ENCODE measurements at places on chromosomes 12 and 14.

GRCh38 chr14:70333289-70333688 is 26.2 kb downstream of the COX16 start:
- no peak for DNase-seq

DNA sequence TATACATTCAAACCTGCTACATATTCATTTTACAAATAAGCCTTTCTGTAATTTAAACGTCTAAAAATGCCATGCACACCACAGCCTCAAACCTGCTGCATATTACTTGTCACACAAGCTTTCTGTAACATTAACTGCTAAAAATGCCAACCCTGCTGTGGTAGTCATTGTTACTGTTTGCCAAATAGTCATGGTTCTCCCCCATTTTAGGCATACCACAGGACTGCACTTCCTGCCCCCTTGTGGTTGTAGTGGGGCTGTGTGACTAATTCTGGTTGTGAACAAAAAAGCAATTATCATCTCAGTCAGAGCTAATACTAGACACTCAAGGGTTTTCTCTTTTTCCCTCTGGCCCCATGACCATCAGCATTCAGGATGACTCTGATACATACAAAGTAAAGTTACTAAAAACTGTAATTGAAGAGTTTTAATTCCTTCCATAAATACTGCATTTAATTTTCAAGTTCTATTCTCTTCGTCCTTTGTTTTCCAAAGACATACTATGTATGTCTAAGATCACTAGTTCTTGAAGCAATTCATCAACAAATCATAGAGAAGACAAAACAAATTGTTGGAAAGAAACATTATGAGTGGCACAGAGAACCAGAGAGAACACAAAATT is 5.7 kb upstream of the SLC35F4 start:
- peak; percentile 86 for DNase-seq

- no peak for DNase-seq
Measured at GRCh38 chr14:105508601-105509000, 17.6 kb downstream of the TEDC1 start.

GRCh38 chr12:5438671-5439200 is 6.8 kb downstream of the NTF3 start:
- peak; percentile 66 for DNase-seq

DNA sequence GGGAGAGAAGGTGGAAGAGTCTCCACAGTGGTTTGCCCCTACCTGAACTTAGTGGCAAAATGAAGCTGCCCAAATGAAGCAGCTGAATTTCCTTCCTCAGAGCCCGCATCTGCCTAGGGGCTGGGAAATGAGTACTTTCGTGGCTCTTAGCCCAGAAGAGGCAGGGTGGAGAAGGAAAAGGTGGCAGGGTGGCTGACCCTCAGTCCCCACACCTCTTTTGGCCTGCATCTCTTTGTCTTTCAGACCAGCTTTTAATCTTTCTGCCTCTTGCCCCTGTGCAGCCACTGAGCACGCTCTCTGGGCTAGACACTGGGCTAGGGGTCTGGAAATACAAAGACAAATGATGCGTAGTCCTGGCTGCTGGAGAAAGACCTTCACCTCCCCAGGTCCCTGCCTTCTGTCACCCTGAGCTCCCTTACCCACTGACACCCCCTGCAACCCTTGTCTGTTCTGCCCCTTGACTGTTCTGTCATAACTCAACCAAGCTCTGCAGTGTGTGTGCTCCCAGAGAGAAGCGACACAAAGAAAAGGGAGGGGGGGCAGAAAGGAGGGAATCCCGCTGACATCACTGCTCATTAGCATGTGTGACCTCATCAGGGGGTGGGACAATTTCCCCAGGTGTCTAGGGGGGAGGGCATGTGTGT is 371 bp upstream of the REM2 start:
- DNase-seq: peak; percentile 66

DNA sequence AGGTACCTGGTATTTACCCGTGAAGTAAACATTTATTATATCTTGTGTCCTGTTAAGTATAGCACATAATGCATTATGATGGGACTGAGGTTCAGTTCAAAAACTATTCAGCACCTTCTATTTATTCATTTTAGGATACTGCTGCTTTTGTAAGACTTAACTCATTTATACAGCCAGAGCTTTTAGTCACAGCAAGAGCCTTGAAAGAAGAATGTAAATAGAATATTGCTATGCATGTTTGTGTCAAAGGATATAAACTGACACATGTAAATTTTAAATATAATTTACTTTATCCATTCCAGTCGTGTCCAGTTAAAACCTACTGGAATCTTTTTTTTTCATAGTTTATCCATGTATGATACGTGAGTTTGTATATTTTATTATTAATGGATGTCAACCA is 168.8 kb downstream of the FUT8 start:
- DNase-seq: no peak

GRCh38 chr12:27396216-27396815 is 50.2 kb upstream of the SMCO2 start:
- DNase-seq: no peak

DNA sequence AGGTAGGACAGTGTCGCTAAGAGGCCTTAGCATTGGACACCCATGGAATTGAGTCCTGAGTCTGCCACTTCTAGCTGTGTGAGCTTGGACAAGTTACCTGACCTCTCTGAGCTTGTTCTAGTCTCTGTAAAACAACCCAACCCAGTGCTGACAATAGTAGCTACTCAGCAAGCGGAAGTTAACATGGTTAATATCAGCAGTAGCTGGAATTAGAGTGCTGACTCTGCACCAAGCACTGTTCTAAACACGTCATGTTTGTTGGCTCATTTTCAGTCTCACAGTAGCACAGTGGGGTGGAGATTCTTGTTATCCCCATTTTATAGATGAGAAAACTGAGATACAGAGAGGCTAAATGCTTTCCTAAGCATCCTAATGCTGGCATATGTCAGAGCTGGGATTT is 47.5 kb upstream of the RIN3 start:
- no peak for DNase-seq

DNA sequence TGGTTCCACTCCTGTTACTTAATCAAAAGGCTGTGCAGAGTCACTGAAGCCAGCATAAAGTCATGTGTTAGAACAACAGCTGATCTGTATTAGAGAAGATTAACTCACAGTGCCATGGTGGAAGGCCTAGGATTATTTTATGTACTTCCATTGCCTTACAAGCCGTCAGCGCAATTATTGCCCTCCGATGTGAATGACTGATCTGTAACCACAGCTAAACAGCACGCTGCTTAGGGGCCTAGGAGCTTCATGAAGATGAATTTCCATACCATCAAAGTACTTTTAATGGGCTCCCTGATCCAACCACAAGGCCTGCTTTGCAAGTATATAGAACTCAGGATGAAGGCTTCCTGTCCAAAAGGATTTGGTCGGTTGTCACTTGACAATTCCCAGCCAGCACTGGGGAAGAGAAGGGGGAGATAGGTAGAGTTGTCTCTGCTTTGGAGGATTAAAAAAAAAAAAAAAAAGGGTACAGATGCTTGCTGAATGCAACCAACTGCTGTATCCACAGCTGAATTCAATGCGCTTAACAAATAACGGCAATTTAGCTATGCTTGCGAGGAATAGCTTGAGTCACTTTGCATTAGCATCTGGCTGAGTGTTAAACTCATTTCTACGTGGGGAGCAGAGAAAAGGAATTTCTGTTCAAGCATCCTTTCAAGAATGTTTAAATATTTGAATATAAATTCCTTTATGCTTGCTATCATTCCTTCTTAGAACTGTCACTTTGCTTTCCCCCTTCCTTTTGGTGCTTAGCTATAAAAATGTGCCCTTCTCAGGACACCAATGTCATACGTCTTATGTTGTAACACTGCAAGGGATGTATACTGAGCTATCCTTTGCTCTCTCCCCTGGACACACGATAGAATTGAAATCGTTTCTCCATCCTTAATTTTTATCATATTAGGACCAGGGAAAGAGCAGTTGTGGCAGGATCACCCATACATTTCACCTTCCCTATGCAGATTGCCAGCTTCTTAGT is 387.8 kb downstream of the SOX5 start:
- DNase-seq: no peak

DNA sequence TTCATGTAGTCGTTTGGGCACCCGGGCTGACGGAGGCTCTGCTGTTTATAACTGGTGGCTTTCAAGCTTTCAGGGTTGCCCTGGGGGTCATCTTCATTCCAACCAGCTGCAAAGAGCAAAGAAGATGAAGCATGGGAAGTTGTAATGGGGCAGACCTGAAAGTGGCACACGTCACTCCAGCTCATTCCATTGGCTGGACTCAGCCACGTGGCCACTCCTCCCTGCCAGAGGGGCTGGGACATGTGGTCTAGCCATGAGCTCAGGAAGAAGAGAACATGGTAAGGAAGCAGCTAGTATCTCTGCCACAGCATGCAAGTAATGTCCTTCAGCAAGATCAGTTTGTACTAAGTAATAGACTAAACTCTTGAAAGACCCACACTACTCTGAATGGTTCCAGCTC is 51.7 kb upstream of the FERMT2 start:
- DNase-seq: no peak

- no peak for DNase-seq
Measured at GRCh38 chr14:92687681-92688433, 60.6 kb downstream of the LGMN start.

- no peak for DNase-seq
Measured at GRCh38 chr12:130706885-130707570, 9.1 kb downstream of the RIMBP2 start.

DNA sequence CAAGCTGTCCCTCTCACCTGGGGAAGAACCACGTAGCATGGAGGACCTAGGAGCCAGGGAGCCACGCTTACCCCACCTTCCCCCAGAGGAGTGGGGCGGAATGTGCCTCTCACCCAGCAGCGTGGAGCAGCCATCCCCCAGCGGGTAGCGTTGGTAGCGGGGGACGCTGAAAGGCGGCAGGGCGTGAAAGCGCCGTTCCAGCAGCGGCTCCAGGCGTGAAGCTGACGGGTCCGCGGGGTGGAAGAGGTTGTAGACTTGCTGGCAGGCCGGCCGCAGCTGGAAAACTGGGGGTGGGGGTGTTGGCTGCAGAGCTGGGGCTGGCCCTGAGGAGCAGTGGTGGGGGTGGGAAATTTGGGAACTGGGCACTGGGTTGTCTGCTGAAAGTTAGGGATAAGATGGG is 11.9 kb downstream of the ARL6IP4 start:
- DNase-seq: no peak

- DNase-seq: peak; percentile 64
Measured at GRCh38 chr14:103122947-103123633, at the start of gene TNFAIP2. Gene TNFAIP2 (plus strand): TSS chr14:103123461. CDS start chr14:103126458, 2,997 bp downstream.

- DNase-seq: peak; percentile 91
Measured at GRCh38 chr14:97180304-97181200, 383.4 kb downstream of the VRK1 start.

GRCh38 chr12:94571556-94571955 is 78.8 kb downstream of the TMCC3 start:
- peak; percentile 33 for DNase-seq

DNA sequence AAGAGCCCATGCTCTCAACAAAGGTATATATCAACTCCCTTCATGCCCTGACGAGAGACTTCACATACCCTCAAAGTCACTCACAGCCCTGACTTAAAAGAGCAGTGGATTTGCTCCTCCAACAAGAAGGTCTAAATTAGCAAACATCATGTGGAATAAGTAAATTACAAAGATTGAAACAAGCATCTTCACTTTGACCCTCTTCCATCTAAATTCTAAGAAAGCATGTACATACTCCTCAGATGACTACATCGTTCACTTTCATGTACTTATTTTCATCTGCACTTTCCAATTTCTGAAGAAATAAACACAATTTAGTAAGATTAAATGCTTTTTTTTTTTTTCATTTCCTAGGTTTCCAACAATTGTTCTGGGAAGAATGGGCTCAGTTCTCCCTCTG is 38.6 kb upstream of the KRR1 start:
- no peak for DNase-seq

GRCh38 chr12:26317942-26318575 is 122.7 kb downstream of the SSPN start:
- DNase-seq: peak; percentile 74

DNA sequence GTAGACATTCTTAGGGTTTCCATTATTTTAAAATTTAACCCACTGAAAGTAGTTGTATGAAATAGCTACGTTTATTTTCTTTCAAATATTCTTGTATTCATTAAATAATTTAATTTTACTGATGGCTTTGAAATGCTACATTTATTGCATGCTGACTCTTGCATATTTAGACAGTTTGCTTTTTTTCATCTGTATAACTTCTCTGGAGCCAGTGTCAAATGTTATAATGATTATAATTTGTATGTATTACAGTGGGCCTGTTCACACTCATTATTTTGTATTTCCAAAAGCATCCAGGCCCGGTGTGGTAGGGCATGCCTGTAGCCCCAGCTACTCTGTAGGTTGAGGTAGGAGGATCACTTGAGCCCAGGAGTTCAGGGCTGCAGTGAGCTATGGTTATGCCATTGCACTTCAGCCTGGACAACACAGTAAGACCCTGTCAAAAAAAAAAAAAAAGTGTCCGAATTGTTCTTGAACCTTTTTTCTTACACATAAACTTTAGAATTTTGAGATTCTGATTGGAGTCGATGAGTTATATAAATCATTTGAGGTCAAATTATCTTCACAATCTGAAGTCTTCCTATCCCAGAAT is 905 bp downstream of the ZNF84 start:
- DNase-seq: peak; percentile 6

- no peak for DNase-seq
Measured at GRCh38 chr12:112308161-112308560, 74.1 kb downstream of the HECTD4 start.

DNA sequence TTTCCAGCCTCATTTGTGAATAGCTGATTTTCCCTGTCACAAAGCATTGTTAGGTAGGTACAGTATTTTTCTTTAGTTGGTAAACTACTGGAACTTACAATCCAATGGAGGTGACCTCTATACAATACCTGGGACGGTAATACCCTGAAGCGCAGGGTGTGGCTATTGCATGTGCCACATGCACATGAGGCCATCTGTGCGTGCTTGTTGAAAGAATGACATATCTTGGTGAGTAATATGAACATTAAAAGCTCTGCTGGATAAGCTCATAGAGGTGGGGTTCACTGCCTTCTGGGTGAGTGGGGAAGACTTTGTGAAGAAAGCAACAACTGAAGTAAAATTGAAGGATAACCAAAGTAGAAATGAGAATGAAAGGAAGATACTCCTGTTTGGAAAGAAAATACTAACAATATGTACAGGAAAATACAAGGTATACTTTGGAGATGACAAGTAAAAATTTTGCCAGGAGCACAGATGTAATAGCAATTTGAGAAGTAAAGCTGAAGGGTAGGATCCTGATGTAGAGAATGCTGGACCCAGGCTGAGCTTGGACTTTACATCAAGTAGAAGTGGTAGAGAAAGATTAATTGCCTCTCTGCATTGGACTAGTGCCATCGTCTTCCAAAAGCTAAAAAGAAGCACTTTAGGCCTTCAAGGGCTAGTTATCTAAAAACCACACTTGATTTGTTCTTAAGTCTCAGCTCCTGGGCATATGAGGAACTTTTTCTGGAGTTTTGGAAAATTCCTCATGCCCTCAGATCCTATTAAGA is 97.1 kb downstream of the SLC38A6 start:
- DNase-seq: peak; percentile 71

DNA sequence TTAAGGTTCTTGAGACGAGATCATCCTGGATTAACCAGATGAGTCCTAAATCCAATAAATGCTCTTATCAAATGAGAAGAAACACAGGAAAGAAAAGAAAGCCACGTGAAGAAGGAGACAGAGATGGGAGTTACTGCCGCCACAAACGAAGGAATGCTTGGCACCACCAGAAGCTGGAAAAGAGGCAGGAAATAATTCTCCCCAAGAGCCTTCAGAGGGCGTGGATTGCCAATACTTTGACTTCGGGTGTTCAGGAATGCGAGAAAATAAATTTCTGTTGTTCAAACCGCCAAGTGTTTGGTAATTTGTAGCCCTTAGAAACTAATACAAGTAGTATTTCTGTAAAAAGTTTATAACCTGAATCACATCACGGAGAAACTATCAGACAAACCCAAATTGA is 31.3 kb downstream of the ABCD2 start:
- no peak for DNase-seq
